ENCODE measurements at places on chromosomes 11 and 22.
A peak's percentile ranks its signal among the peaks of the same experiment; 100 is the strongest.

DNA sequence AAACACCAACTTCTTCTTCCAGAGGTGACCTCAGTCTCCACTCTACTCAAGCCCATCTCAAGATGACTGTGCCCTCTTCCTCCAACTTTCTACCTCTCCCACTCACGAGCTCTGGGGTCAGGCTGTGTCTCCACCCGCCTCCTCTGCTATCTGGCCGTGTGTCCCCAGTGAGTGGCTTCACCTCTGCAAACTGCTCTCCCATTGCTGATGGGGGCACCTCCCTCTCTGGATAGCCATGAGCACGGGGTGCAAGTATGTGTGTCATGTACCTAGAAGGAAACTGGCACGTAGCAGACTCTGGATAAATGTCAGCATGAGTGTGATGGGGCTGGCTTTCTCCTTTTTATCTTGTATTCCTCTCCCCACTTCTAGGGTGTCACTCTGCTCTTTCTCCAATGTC is 18.3 kb upstream of the RAC2 start:
- DNase-seq = no peak

DNA sequence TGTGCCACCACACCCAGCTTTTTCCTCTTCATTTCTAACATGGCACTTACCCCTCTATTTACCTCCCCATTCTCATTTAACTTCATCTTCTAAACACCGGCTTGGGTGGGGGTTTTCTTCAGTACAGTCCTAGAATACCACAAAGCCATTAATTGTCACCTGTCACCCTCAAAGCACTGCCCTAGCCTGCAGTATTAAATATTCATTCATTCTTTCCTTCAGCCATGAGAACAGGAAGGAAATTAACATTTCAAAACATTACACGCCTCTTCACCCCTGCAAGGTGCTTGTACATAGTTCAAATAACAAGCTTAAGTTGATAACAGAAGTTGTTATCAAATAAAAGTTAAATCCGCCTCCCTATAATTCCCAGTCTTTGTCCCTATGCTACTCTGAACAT is 10.7 kb upstream of the VPS37C start:
- no peak for DNase-seq

GRCh38 chr11:113001709-113002108 is 40.5 kb downstream of the NCAM1 start:
- peak; percentile 84 for DNase-seq

DNA sequence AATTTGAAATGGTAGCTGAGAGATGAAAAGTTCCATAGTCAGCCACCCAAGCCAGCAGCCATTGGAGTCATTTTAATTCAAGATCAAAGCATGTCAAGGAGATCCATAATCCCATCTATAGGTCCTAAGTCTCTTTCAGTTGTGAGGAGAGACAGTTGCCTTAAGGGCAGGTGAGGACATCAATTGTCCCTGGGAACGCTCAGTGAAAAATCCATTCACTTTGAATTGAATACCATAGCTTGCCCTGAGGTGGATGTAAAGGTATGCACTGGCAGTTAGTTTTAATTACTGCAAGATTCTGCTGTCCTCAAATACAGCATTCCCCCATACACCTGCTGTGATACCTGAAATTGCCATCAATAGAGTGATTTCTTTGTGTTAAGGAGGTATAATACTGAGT is 25.3 kb upstream of the TBCEL start:
- DNase-seq = no peak

DNA sequence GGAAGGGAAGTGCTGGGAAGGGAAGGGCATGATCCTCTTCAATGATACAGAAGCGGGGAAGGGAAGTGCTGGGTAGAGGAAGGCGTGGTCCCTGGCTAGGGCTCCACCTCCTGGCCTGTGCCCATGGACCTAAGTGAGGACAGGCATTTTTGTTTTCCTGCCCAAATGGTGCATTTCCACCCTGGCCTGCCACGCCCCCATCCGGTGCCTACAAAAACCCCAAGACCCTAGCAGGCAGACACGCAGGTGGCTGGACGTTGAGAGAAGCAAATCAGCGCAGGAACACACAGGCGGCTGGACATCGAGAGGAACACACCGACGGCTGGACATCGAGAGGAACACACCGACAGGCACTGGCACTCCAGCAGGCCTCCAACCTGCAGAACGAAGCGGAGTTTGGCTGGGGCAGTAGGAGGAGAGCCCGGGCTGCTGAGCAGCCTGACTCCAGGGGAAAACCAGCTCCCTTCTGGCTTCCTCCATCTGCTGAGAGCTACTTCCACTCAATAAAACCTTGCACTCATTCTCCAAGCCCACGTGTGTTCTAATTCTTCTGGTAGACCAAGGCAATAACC is 628.3 kb downstream of the BUD13 start:
- no peak for DNase-seq

DNA sequence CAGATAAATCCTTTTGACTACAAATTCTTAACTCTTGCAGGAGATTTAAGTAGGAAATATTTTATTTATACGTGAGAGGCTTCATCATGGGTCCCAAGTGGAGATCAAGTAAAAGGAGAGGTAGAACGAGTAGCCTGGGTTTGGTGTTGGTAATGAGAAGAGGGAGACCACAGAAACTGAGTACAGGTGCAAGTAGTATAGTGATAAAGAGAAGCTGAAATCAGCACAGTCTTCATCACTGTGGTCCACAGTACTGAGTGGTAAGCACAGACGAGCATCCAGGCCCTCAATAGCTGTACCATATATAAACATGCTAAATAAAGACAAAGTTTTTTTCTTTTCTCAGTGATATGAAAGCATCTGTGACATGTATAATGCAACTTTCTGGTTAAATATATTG is 5.8 kb upstream of the OR52E5 start:
- no peak for DNase-seq

- DNase-seq = no peak
These were observed 3.4 kb downstream of the TRPT1 start for GRCh38 chr11:64222651-64223000.

DNA sequence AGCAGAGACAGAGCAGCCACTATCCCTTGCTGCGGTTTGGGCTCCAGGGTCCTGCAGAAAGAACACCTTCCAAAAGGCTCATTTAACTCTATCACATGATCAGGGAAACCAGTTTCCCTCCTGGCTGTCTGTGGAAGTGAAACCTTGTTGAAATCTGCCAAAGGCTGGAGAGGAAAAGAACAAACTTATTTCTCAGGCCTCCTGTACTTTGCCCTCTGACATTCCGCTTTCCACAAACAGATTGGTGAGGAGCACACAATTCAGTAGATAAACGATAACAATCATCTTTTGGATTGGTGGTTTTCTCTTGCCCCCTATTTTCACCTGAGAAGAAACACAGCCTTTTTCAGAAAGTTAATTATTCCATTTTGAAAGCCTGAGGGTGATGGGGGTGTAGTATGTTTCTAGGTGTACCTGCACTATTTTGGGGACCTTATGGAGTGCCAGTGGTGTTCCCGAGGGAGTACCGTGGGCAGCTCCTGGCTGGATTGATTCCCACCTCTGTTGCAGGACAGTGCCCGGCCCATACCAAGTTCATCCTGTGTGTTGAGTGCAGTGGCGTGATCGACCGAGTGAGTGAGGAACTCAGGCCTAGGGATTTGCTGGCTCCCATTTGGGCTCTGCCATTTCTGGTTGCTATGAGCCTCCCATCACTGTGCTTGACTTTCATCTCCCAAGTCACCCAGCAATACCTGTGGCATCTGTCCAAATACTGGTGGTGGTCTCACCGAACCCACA is 102.0 kb downstream of the TBC1D22A start:
- no peak for DNase-seq

DNA sequence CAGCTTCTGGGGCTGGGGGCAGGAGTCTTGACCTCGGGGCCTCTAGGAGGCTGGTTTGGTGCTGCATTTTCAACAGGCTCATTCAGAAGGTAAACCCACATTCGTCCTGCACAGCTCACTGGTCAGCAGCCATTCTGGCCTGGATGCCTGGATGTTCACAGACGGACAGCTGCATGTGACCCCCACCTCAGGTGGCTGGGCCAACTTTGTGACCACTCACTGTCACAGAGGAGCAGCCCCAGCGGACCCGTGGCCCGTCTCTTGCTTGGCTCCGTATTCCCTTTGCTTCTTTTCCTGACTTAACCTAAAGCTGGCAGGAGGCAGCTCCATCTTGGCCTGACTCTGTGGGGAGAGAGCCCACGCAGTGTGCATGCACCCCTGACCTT is 8.2 kb downstream of the DGCR8 start:
- no peak for DNase-seq

DNA sequence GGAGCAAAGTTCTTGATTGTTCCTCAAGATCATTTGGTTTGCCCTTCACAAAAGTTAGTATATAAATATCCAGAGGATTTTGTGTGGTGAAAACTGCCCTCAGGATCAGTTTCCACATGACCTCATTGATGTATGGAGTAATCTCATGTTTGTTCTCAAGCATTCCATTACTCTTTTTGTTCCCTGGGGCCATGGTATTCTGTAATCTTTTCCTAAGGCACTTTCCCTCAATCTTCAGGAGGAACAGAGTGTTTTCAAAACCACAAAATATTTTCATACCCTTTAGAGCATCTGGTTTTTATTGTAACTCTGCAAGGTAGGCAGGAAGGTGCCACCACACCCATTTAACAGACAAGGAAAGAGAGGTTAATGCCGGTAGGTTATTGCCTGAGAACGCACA is 99.6 kb downstream of the FAM181B start:
- DNase-seq = no peak

GRCh38 chr11:117071344-117071787 is 26.9 kb downstream of the SIK3 start:
- DNase-seq = peak; percentile 48

GRCh38 chr11:79025622-79026021 is 415.2 kb downstream of the TENM4 start:
- DNase-seq = no peak

DNA sequence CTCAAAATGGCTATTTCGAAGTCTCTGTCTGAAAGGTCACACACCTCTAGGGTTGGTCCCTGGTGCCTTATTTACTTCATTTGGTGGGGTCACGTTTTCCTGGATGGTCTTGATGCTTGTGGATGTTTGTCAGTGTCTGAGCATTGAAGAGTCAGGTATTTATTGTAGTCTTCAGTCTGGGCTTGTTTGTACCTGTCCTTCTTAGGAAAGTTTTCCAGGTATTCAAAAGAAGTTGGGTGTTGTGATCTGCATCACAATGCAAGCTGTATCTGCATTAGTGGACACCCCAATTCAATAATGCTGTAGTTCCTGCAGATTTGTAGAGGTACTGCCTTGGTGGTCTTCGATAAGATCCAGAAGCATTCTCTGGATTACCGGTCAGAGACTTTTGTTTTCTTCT is 63.5 kb upstream of the TP53AIP1 start:
- DNase-seq = no peak

DNA sequence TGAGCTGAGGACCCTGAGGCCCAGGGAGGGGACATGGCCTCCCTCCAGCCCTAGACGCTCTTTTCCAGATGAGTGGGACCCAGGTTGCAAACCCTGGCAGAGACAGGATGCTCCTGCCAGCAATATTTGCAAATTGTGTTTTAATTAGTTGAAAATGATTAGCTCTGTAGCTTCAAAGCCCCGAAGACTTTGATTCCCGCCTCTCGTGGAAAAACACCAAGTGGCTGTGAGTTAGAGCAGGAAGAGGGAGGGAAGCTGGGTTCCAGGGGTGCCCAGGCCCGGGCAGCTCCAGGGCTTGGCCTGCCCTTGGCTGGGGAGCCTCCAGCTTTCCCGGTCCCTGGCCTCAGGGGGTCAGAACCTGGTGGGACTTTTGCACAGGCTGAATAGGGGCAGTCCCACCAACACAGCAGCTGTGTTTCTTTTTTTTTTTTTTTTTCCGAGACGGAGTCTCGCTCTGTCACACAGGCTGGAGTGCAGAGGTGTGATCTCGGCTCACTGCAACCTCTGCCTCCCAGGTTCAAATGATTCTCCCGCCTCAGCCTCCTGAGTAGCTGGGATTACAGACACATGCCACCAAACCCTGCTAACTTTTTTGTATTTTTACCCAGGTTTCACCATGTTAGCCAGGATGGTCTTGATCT is 101.6 kb upstream of the RTL6 start:
- no peak for DNase-seq

GRCh38 chr11:11476499-11476898 is 123.4 kb upstream of the CSNK2A3 start:
- no peak for DNase-seq

DNA sequence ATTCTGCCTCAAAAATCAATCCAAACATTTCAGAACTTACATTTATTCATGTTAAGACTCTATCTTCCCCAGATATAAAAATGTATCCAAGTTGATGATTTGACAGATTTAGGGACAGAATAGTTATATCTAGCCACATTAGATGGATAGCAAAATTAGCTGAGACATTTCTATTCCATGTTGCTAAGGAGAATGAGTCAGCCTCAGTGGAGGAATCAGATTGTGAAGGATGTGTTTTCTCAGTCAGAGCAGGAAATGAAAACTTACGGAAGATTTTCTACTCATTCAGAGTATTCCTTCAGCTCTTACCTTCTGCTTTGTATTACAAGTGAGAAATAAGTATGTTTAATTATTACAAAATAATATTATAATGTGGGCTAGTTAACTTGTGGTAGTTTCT is 556.3 kb upstream of the ANO3 start:
- no peak for DNase-seq

DNA sequence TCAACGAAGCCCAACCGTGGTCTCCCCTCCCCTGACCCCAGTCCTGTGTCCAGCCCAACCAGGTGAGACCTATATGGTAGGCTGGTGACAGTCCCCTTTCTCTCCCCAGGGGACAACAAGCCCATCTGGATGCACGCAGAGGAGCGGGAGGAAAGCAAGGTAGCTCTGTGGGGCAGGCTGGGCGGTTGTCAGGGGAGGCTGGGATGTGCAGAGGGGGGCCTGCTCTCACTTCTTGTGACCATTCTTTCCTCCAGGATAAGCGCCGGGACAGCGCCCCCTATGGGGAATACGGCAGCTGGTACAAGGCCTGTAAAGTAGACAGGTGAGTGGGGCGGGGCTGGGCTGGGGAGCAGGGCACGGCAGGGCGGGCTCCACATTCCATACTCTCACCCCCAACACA is 3.5 kb upstream of the RAB1B start:
- DNase-seq = no peak

DNA sequence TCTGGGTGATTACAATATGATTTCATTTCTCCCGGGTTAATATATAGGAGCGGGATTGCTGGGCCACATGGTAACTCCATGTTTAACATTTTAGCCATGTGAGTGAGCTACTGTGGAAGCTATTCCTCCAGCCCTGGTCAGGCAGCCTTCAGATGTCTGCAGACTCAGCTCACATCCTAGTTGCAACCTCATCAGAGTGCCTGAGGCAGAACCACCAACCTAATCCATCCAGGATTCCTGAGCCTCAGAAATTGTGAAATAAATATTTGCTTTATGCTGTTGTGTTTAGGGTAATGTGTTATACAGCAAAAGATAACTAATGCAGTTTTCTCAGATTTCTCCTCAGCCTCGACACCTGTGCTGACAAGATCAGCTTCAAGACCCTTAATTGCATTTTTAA is 676.8 kb downstream of the OPCML start:
- no peak for DNase-seq

GRCh38 chr11:11960687-11961086 is 47.7 kb downstream of the DKK3 start:
- no peak for DNase-seq

GRCh38 chr11:58688789-58689503 is 42.8 kb downstream of the GLYAT start:
- no peak for DNase-seq

DNA sequence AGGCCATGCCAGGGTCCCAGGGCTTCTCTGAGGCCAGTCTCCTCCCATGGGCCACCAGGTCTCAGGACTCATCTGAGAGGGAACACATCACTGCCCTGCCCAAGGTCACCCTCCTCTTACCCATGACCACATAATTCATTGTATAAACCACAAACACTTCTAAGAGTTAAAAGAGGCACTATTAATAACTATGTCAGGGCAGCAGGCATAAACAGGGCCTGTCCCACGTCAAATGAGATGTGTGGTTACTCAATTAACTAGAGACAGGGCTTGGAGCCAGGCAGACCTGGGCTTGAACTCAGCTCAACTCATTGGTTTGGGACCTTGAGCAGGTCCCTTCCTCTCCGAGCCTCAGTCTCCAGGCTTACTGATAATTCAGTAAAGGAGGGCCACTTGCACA is 33.1 kb downstream of the ARAP1 start:
- DNase-seq = no peak
